ENCODE measurements at places on chromosomes 1 and 21. TPM values are rescaled to one million over a fixed set of nuclear protein-coding genes. Genes with fewer than 3 reads are reported as not detected.

Gene OR2G6
- not detected for total RNA-seq

DNA sequence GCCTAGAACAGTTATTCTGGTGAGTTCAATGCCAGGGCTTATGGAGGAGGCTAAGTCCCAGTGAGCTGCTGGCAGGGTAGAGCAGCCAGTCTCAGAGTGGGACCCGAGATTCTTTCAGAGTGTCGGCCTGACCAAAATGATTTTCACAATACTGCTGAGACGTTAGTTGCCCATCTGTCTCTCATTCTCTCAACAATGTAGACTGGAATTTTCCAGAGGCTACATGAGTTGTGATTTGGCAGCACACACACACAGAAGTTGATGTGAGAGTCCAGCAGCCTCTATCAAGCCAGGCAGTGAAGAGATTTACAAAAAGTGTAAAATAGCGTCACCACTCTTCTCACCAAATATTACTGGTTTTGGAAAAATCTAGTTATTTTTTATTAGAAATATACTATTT lies 21.7 kb downstream of the CACNA1S start:
- peak; percentile 79 for DNase-seq

DNA sequence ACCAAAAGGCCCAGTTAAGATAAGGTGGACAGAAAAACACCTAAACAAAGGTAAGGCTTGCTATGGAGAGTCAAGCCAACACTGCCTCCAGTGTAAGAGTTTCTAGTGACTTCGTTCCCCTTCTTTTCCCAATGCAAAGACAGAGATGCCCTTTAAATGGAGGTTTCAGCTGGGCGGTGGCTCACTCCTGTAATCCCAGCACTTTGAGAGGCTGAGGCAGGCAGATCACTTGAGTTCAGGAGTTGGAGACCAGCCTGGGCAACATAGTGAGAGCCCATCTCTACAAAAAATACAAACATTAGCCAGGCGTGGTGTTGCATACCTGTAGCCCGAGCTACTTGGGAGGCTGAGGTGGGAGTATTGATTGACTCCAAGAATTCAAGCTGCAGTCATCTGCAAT lies 24.0 kb upstream of the COL6A1 start:
- no peak for DNase-seq

- DNase-seq = no peak
Observed at GRCh38 chr21:36437745-36438128, 42.2 kb downstream of the CLDN14 start.

- DNase-seq = no peak
Observed at GRCh38 chr1:217048104-217048707, 325.0 kb upstream of the ESRRG start.

- no peak for DNase-seq
Observed at GRCh38 chr1:93623436-93623835, 58.2 kb downstream of the BCAR3 start.

GRCh38 chr1:197915862-197916499 lies 1.2 kb upstream of the LHX9 start:
- DNase-seq = no peak

DNA sequence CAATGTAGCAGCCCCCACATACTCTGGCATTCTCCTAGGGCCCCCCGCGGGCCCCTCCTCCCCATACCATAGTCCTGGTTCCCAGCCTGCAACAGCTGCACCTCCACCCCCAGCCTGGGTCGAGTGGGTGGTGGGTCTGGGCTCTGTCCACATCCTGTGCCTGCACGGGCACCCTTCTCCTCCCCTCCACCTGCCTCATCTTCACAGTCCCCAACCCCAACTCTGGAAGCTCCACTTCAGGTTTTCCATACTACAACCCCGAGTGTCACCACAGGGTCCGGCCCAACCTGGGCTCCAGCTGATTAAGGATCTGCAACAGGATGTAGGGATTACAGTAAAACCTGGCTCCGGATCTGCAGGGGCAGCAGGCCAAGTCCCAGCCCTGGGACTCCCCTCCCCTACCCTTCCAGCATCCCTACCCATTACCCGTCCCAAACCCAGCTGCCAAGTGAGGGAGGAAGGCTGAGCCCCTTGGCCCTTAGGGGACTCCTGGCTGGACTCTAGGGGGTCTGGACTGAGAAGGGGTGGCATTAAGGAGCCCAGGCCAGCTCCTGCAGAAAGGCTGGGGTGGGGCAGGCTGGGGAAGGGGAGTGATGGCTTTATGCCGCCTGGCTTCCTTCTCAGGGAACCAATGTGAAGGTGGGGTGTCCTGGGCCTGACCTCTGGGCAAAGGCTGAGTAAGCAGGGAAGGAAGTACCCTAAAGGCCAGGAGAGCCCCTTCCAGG lies 116.8 kb downstream of the CASZ1 start:
- DNase-seq = peak; percentile 34

DNA sequence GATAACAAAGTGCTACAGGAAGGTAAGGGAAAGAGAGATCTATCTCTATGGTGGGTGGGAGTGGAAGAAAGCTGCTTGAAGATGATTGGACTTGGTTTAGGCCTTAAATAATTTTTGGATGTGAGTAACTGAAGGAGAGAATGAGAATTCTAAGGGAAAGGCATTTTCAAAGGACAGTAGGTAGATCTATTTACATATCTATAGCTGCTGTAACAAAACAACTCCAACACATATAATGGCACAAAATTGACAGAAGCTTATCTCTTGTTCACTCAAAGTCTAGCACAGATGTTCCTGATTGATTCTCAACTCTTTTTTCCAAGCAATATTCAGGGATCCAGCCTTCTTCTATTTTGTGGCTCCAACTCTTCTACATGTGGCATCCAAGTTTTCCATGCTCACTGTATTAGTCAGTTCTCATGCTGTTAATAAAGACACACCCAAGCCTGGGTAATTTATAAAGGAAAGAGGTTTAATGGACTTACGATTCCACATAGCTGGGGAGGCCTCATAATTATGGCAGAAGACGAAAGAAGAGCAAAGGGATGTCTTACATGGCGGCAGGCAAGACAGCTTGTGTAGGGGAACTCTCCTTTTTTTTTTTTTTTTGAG lies 3.1 kb upstream of the DDAH1 start:
- DNase-seq = no peak

DNA sequence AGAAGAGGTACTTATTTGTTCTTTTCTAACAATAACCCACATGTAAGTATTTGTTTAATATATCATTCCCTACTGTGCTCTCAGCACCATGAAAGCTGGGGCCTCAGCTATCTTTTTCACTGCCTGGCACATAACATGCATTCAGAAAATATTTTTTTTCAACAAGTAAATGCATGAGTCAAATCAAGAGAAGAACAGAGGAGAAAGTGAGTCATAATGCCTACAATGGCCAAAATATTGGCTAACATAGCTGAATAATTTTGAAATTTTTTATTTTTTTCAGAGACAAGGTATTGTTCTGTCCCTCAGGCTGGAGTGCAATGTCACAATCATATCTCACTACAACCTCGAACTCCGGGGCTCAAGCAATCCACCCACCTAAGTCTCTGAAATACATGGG lies 252.2 kb upstream of the ADAMTS5 start:
- DNase-seq = no peak

- no peak for DNase-seq
Observed at GRCh38 chr1:20187103-20187812, 940 bp upstream of the PLA2G2C start.

Gene VWA5B1
- 0.39 TPM for total RNA-seq

- DNase-seq = no peak
Observed at GRCh38 chr1:25056536-25056935, 126.5 kb upstream of the RUNX3 start.

Gene SGIP1
- total RNA-seq = 1.9 TPM

Gene TMPRSS3
- total RNA-seq = 0.30 TPM

Gene MYOM3
- total RNA-seq = 32.7 TPM

GRCh38 chr1:14443164-14443787 lies 155.2 kb upstream of the KAZN start:
- no peak for DNase-seq

Gene LHX8
- total RNA-seq = not detected

Gene TPTE
- not detected for total RNA-seq

Gene TMCO4
- 6.1 TPM for total RNA-seq

Measured in skin of body (tissue), 3 donors.